ENCODE measurements at places on chromosomes 11 and 22.

DNA sequence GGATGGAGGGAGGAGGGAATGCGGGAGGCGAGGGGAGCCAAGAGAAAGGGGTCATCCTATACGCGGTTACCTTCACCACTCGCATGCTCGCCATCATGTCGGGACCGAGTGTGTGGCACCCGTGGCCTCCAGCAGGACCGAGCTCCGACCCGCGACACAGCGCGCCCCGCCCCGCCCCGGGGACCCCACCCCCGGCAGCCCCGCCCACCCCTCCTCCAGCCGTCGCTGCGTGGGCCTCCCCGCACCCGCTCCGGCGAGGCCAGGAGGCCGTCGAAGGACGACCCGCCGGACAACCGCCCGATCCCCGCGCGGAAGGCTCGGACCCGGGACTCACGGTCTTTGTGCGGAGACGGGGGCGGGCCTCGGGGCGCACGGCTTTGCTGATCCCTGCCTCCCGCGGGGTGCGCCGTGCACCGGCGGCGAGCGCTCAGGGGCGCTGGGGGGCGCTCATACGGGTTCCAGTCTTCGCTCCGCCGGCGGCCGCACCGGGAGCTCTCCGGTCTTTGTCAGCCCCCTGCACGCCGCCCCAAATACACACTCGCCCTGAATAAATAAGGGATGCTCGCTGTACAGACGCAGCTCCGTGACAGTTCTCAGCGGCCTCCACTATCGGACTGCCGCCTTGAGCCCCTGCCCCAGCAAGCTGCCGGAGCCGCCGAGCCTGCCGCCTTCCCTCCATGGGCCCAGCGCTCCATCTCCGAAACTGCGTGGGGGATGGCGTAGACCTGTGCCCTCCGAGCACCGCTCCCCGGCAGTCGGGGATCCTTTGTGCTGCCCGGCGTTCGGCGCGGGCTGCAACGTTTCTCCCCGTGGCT is at the start of gene UBE2L6:
Gene UBE2L6 (minus strand): TSS at position 158 of the 815 bp plus-strand sequence. CDS start 61 bp downstream, at position 97.
- DNase-seq: no peak

DNA sequence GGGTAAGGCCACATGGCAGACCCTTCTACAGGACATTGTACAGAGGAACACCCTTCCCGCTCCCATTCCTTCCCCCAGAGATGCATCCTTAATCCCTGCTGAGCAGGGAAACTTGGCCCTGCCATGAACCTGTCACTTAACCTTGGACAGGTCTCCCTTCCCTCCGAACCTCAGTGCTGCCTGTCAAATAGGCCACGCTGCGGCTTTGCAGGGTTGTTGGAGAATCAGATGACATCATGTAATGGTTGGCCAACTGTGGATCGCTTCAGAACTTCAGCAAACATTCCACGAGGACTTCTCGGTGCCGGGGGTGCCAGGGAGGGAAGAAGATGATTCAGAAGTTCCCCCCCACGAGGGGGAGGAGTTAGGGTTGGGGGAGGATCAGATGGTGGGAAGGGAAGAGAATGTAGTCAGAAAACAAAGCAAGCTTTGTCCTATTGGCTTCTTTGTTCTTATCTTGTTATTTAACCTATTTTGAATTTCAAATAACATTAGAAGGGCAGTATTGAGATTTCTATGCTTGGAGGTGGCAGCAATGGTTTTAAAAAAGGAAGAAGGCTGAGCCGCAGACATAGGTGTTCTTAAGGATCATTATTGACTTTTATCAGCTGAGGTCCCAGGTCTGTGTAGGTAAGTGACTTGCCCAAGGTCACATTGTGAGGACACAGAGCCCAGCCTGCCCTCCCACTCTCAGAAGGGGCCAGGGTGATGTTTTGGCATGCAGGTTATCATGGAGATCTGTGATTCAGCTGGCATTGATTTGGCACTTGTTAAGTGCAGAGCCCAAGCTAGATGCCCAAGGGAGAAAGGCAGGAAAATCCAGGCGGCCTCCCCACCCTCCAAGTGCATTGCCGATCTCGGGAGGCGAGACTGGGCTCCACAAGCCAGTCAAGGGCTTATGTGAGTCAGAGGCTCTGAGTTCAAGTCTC is 3.1 kb downstream of the CDC42EP1 start:
- peak; percentile 84 for DNase-seq

GRCh38 chr11:47354913-47355282 is 2.4 kb upstream of the MYBPC3 start:
- DNase-seq: no peak

- no peak for DNase-seq
These were observed 139.8 kb upstream of the CEP126 start for GRCh38 chr11:101775033-101775432.

DNA sequence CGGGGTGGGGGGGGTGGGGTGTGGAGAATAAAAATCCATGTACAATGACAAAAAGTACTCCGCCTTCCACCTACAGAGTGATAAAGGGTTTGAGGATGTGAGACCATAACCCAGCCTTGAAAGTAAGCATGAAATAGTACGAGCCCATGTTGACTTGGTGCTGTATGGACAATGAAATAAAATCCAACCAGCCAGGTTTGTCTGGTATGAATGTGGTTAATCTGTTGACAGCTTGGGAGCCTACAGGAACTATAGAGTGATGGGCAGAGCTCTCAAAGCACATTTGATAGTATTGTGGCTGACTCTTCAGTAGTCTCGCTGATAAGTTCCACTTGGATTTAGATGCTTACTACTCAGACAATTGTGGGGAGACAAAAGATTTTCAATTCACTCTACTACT is 48.8 kb upstream of the CD44 start:
- no peak for DNase-seq

DNA sequence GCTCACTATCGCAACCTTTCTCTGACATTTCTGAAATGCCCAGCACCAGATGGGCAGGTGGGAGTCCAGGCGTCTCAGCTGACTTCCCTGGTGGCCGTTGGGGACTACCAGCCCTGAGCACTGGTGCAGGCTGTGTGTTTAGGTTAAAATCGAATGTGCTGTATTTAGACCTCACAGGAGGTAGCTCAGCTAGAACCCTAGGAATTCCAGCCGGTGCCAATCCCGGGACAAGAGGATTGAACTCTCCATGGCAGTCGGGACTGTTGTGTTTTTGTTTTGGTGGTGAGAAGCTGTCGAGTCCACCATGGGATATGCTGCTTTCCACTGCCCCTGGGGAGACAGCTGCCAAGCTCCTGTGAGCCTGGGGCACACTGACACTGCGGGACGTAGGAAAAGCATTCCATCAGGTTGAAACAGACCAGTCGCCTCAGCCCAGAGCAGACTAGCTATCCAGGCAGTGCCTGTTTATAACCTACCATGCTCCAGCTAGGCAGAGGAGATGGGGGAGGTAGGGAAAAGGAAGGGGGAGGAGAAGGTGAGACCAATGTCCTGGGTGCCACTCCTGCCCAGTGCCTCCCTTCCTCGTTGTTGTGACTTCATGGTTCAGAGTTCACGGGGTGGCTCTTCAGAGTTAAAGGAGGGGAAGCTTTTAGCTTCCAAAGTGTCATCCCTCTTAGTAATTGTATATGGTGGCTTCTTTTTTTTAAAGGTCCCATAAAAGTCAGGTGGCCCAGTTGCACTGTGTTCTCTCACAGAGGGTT is 53.0 kb downstream of the MICAL2 start:
- no peak for DNase-seq

DNA sequence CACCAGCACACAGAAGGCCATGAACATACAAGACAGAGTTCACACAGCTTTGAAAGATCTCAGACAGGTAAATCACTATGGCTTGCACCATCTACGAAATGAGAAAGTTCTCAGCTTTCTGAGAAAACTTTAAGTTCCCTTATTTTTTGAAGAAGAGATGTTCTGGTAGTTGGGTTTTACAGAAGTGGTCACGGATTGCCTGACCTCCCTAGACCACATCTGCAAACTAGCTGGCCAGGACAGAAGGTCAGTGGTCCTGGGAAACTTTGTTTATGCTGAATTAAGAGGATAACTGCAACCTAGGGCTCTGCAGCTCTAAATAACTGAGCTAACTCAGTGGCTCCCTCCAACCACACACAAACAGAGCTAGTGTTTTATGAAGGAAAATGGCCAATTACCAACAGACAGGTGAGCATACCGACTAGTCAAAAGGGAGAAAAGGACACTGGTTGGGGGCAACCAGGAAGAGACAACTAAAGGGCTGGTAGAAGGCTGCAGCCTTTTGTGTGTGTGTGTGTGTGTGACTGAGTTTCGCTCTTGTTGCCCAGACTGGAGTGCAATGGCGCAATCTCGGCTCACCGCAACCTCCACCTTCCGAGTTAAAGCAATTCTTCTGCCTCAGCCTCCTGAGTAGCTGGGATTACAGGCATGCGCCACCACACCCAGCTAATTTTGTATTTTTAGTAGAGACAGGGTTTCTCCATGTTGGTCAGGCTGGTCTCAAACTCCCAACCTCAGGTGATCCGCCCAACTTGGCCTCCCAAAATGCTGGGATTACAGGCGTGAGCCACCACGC is 8.5 kb upstream of the SCN2B start:
- DNase-seq: no peak

DNA sequence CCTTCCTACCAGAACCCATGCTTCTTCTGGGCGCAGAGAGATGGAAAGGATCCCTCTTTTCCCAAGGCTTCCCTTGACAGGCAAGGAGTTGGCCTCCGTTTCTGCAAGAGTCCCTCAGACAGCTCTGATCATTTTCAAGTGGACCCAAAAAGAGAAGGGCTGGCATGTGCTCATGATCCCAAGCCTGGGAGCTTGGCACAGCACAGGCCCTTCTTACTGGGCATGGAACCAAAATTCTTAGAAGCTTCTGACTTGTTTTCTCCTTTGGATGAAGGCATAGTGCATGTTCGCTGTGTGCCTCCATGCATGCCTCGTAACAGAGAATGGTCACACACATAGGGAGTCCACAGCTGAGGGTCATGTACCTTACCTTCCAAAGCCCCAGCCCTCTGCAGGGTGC is 449.6 kb downstream of the MIAT start:
- DNase-seq: no peak

All from non-pigmented ciliary epithelial cell (primary cell).